A549 (cell line): ENCODE measurements at places on chromosomes 16 and 17. TPM values are rescaled to one million over a fixed set of nuclear protein-coding genes. Genes with fewer than 3 reads are reported as not detected.

PRR29 gene
- 0.67 to 1.2 TPM (median 0.68 TPM) in 3 replicates for polyA plus RNA-seq

CLDN7 gene
- 0.59 to 0.97 TPM (median 0.59 TPM) in 3 replicates for polyA plus RNA-seq

IRX5 gene
- polyA plus RNA-seq, result 0.57 to 0.67 TPM (median 0.67 TPM) in 3 replicates

GRCh38 chr17:8206536-8206935, 3.8 kb downstream of the AURKB start:
- DNase-seq, result no peak
